ENCODE measurements at places on chromosomes 5 and 9.
A peak's percentile ranks its signal among the peaks of the same experiment; 100 is the strongest.

GRCh38 chr9:15136646-15137045, 170.4 kb downstream of the TTC39B start:
- no peak for DNase-seq

DNA sequence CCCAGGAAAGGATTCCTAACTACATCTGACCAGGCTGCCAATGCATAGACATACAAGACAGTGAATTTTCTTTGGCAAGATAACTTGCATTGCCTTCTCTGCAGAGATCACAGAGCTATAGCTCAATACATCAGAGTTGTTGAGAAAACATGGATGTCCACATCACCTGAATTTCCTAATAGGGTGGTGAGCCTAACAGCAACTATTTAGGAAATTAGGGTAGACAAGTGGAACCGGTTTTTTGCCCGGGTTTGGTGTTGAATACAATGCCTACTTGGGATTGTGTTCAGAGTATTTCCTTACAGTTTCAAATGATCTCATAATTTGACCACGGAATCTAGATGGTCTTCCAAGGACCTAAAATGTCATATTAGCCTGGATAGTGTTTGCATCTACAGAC, 262.7 kb downstream of the KIF4B start:
- DNase-seq, result no peak

DNA sequence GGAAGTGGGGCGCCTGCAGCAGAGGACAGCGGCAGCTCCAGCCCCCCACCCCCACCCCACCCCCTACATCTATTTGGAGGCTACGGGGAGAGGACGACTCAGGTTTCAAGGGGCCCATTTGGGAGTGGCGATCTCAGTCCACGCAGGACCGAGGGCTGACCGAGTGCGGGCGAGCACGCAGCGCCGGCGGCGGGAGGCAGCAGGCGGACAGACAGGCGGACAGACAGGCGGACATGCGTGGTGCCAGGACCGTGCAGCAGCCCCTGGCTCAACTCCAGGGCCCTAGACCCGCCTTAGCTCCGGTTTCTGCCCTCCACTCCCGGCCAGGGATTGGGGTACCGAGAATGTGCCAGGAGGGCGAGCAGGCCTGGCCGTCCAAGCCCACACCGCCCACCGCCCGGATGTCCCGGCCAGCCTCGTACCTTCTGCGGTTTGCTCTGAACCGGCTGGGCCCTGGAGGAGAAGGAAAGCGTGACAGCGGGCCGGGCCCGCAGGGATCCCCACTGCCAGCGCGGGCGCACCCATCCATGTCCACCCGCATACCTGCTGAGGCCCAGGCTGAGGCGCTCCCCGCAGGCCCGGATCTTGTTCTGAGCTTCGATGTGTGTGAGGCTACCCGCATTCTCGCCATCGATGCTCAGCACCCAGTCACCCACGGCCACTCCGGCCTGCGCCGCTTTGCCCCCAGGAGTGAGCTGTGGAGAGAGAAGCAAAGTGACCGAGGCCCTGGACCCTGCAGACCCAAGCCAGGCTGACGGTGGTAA, 5.2 kb downstream of the PDLIM7 start:
- no peak for DNase-seq

DNA sequence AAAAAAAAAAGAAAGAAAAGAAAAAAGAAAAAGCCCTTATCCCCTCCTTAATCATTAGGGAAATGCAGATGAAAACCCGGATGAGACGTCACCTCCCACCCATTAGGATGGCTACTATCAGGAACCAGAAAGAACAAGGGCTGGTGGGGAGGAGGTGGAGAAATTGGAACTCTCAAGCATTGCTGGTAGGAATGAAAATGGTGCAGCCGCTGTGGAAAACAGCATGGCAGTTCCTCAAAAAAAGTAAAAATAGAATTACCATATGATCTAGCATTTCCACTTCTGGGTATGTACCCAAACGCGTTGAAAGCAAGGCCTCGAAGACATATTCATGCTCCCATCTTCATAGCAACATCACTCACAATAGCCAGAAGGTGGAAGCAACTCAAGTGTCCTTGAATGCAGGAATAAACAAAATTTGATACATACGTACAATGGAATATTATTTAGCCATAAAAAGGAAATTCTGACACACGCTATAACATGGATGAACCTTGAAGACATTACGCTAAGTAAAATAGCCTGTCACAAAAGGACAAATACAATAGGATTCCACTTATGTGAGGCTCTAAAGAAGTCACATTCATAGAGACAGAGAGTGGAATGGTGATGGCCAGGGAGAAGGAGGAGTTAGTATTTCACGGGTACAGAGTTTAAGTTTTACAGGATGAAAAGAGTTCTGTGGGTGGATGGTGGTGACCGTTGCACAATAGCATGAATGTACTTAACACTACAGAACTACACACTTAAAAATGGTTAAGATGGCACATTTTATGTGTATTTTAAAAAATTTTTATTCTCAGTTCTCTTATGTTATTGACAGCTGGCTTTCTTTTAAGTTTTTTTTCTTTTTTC, 166.8 kb upstream of the IER5L start:
- DNase-seq, result no peak

DNA sequence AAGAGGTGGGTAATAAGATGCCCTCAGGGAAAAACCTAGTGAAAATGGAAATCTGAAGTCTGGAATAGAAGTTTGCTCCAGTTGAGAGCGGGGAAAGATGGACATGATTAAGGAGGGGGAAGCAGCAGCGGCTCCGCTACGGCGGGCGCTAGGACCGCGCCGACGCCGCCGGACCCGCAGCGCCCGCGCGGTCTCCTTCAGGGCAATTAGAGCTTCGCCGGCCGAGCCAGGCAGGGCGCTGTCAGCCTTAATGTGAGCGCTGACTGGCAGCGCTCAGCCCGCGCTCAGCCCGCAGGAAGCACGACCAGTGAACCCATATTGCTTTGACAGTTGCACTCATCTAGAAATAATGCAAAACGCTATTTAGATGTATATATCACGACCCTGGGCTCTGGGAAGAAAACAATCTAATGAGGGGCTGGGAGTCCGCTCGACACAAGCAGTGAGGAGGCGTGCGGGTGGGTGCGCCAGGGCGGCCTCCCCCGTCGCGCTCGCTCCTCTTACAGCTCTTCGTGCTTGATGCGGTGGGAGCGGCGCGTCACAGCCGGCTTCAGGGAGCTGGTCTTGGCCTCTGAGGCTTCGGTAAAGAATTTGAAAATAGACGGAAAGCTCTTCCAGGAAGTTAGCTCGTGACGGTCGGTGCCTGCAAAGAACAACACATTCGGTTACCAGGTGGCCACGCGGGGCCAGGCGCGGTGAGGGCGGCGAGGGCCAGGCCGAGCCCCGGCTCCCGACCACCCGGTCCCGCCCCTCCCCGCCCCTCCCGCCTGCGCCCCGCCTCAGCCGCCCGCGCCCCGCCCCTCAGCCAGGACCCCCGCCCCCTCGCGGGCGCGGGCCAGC, 37.7 kb downstream of the NR2F1 start:
- peak; percentile 36 for DNase-seq

DNA sequence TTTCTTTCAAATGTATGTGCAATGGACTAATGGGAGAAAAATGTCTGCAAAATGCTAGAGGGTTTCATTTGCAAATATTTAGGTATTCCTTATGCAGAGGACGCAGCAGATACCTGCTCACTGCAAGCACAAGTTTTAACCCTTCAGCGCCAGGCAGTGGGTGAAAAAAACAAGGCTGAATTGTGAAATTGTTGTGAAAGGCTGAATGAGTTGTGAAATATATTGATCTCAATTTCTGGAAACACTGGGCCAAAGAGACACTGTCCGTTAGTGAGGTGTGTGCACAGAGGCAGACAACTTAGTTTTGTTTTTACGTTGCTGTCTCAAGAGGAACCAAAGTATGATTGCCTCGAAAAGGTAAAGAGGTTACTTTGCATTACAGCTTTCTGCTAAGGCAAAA, 18.8 kb downstream of the FUBP3 start:
- no peak for DNase-seq

- no peak for DNase-seq
Measured at GRCh38 chr9:137347928-137348327, 45.9 kb upstream of the NRARP start.

Data from cerebellar nuclear complex (tissue), 1 donor.